Activated gamma-delta T cell treated with Interleukin-2 at 50 U/mL for 16 hours (primary cell): ENCODE measurements at places on chromosomes 5 and 9.

DNA sequence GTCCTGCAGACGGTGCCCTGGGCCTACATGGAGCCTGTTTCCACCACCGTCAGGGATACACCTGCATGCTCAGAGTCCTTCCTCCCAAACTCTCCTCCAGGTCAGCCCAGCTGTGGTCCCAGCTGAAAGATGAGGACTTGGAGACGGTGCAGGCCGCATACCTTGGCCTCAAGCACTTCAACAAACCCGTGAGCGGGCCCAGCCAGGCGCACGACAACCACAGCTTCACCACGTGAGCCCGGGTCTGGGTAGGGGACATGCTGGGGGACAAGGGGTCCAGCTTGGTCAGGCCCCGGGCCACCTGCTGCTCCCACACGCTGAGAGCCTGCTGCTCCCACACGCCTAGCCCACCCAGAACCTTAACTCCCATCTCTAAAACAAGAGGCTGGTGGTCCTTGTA lies 16.6 kb upstream of the CARD19 start:
- no peak for DNase-seq

GRCh38 chr5:38468202-38468673 lies 88.2 kb downstream of the LIFR start:
- DNase-seq, result no peak

- DNase-seq, result no peak
Observed at GRCh38 chr9:91426123-91426745, 2.6 kb upstream of the NFIL3 start.

DNA sequence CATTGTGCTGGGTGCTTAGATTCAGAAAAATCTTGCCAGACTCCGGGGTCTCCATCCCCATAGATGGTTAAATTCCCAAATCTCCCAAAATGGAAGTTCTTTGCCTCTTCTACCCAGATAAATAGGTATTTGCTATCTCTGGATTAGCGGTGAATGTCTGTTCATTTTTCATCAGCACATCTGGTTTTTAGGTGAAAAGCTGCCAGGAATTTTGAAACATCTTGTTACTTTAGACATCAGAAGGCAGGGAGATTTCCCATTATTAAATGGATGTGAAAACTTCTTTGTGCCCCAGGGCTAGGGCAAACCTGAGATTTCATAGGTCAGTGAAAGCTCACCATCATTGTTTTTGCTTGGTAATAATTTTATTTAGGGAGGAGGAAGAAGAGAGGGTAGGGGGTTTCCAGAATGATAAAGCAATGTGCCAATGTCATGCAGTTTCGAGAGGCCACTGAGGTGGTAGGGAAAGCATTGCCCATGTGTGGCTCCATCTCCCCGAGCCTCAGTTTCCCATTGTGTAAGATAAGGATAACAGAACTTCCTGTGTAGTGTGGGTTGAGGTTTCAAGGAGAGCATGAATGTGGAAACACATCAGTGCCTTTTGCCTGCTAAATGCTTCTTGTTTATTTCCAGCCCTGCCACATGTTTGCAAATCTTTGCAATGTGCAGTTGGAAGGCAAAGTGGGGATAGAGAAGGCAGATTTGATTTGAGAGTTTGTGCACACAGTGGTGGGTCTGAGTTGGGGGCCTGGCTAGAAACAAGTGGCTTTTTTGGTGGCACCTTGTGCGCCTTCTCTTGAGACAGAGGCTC lies 147.2 kb upstream of the KLF4 start:
- DNase-seq, result no peak

DNA sequence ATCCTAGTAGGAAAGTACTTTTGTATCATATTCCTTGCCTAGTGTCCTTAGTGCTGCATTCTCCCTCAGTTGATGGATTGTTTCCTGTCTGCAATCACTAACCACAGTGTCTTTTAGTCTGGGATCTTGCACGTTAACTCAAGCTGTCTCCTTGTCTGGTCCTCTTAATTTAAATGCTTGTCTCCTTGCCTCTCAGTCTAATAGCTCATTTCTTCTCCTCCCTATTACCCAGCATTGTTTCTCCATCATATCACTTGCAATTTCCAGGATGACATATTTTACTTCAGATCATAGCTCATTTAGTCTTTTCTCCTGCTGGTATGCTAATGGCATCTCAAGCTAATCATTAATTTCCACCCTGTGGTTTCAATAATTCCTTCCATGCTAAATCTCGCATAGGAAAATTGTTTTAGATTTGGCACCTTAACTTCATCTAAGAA lies 2052.0 kb upstream of the C9orf72 start:
- no peak for DNase-seq

DNA sequence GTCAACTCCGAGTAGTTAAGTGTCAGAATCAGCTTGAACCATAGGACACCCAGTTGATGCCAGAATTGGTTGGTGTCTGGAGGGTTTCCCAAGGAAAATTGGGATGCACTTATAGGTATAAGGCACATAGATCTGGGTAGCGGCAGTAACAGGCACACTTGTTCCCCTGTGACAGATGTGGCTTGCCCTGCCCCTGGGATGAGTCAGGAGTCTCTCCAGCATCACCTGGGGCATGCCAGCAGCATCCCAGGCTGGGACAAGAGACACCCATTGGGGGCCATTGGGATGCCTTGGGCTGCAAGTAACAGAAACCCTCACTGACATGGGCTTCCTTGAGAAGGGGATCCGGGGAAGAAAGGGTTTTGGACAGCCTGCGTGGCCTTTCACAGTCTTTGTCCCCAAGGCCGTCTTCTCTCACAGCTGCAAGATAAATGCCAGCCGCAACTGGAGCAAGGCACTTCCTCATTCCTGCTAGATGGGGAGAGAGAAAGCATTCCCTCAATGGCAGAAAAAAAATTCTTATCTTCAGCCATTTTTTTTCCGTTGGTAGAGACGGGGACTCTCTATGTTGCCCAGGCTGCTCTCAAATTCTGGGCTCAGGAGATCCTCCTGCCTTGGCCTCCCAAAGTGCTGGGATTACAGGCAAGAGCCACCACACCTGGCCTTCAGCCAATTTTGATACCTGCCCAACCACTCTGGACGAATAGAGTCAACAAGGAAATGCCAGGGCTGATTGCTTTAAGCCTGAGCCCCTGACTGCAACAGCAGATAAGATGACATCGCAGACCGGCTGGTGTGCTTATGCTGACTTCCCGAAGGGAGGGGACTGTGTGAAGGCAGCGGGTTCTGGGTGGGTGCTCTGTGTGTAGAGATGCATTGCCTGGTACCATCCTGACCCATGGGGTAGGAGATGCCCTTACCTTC lies 13.3 kb upstream of the RNF130 start:
- DNase-seq, result no peak

DNA sequence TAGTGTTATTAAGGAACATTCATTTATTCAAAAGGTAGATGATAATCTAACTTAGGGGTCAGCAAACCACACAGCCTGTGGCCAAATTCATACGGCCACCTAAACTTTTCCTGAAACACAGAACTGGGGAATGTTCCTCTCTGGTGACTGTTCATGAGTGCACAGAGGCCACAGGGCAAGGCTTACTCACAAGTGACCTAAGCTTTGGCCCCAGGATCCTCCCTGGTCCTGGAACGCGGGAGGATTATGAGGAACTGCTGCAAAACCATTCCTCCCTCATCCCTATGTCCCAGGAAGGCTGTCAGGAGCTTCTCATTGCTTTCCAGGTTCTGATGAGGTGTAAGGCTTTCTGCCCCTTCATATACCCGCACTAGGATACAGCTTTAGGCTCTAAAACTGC lies 397.6 kb downstream of the SEMA5A start:
- no peak for DNase-seq

GRCh38 chr5:110329955-110330525 lies 396.4 kb downstream of the TMEM232 start:
- no peak for DNase-seq

DNA sequence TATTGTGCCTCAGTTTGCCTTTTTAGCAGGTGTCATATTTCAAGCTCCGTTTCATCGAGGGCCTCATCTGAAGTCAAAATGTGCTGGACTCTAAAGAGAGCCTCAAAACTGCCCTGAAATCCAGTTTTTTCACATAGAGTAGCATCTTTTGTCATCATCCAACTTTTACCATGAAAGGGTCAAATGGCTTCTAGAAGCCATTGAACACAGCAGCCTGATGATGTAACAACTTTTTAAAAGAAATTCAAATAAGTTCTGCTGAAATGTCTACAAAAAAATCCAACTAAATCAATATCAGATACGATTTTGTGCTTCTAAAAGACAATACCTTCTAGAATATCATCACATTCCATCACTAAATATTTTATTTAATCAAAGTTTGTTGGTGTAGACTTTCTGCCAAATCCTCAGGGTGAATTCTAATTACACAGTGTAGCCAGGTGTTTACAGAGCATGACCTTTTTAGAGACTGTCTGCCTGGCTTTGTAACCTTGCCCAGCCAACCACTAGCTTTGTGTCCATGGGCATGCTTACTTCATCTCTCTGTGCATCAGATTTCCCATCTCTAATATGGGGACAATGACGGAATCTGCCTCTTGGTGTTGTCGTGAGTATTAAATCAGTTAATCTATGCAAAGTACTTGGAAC lies 505.0 kb downstream of the EBF1 start:
- DNase-seq, result no peak

GRCh38 chr5:137834498-137835049 lies 33.1 kb upstream of the MYOT start:
- no peak for DNase-seq

GRCh38 chr5:4480528-4481349 lies 659.4 kb upstream of the ADAMTS16 start:
- no peak for DNase-seq

DNA sequence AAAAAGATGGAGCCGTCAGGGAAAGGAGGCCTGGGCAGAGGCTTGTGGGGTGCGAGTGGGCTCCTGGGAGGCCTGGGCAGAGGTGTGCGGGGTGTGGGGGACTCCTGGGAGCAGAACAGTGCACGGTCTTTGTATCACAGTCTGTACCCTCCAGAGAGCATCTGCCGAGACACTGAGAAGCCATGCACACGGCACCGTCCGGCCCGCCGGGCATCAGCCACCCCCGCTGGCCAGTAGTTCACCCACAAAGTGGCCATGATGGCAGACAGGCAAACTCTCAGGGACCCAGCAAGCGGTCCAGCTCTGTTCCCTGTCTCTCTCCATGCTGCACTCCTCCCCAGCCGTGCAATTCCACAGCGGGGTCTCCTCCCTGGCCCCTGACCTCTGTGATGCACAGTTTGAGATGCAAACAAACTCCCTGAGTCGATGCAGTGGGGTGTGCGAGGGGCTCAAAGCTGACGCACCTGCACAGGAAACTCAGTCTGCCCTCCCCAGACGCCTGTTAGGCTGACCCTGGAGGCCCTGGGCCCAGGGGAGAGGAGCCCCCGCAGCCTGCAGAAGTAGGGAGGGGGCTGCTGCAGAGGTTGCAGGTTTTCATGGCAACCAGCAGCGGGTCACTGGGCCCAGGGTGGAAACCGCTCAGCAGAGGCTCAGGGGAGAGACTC lies 9.1 kb upstream of the GPSM1 start:
- no peak for DNase-seq

GRCh38 chr9:76365028-76365427 lies 29.2 kb downstream of the RFK start:
- no peak for DNase-seq

GRCh38 chr9:81552581-81552991 lies 136.8 kb downstream of the TLE1 start:
- DNase-seq, result no peak

GRCh38 chr5:130090569-130091270 lies 186.5 kb downstream of the CHSY3 start:
- no peak for DNase-seq

DNA sequence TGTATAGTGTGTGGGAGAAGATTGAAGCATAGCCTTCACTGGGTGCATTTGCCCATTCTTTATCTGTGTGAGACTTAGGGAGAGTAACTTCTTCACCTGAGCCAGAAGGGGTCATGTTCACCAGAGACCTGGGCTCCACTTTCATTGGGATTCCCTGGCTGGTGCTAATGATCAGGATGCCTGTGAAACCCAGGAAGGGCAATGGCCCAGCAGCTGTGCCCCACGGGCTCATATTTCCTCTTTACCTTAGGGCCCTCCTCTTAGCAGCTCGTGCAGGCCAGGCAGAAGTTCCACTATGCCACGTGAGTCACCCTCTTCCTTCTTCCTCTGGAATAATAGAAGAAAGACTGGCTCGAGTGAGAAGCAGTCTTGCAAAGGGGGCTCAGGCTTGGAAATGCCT lies 5.0 kb downstream of the PPARGC1B start:
- DNase-seq, result no peak

- DNase-seq, result no peak
Observed at GRCh38 chr9:115333277-115334070, 215.5 kb upstream of the TNC start.

- DNase-seq, result no peak
Observed at GRCh38 chr5:112491257-112491656, 72.2 kb upstream of the EPB41L4A start.

DNA sequence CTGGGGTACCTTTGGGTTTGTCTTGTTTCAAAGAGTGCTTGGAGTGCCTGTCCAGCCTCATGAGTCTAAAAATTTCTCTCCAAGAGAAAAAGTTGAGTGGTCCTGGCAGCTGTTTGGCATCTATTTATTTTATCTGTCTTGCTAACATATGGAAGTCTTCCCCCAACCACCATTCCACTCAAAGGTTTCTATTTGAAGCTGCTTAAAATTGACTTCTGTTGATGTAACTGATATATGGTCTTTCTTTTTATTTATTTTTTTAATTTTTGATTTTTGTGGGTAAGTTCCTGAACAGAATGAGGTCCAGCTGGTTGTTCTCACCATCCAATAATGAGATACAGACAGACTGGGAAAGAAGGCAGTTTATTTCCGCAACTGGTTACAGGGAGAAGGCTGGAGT lies 178.7 kb upstream of the SGCD start:
- DNase-seq, result no peak

DNA sequence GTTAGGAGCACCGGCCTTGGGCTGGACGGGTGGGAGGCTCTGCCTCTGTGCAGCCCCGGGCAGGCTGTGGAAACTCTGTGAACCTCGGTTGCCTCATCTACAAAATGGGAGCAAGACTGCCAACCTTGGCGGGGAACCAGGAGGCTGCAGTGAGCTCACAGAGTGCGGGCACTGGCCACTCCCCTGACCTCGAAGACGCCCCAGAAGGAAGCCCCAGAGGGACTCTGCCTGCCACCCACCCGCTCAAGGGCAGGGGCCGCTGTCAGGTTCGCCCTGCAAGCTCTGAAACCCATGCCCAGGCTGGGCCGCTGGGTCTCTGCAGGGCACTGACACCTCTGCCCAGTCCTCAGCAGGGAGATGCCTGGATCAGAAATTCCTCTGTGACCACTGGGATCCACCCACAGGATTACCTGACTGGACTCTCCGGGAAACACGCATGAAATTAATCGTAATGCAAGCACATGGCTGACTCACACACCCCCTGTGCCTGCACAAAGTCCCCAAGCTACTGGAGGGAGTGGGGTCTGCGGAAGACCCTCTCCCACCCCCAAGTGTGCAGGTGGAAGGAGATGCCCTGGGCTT lies 7.4 kb downstream of the CCDC187 start:
- no peak for DNase-seq

DNA sequence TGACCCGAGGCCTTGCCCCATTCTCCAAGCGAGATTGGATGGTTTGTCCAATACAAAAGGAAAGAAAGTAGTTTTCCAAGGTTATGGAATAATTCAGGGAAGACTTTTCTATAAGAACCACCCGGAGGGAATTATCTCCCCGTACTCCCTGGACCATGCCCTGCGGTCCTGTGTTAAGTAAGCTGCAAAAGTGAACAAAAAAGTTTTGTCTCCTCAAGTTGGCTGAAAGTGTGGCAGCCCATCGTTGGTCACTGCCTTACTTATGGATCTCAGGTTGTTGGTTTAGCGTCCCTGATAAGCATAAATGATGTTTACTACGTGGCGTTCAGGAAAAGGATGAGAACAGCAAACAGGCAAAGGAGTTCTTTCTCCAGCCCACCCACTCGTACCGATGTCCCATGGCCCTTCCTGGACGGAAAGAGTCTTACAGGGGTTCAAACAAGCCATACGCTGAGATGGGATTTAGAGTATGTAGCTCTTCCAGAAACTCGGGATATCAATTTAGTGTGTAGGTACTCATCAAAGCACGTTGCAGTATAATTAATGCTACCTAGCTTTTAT lies 413 bp upstream of the AUH start:
- no peak for DNase-seq
